Posterior cingulate gyrus (tissue), 11 donors: ENCODE measurements at places on chromosomes 3 and 15.

DNA sequence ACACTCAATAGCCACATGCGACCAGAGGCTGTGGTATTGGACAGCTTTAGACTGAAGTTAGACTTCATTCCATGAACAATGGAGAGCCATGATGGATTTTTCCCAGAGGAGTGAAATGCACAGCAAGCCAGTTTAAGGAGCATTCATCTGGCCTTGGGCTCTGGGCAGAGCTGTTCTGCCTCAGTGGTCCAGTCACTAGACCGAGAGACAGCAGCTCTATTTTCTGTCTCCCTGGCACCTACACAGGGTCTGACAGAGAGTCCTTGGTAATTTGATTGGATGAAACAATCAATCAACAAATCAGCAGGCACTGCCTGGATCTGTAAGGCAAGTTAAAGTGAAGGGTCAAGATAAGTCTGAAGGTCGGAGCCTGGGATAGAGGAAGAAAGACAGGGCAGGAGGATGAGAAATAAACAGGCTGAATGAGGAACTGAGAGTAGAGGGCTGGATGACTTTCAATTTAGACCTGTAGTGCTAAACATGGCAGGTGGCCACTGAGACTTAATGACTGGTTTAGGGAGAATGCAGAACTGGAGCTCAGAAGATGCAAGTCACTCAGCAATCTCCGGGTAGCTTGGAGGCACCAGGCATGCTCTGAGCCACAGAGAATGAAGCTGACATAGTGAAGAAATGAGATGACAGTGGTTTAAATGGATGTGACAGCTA, 98.5 kb upstream of the SLC25A36 start:
- no peak for DNase-seq

DNA sequence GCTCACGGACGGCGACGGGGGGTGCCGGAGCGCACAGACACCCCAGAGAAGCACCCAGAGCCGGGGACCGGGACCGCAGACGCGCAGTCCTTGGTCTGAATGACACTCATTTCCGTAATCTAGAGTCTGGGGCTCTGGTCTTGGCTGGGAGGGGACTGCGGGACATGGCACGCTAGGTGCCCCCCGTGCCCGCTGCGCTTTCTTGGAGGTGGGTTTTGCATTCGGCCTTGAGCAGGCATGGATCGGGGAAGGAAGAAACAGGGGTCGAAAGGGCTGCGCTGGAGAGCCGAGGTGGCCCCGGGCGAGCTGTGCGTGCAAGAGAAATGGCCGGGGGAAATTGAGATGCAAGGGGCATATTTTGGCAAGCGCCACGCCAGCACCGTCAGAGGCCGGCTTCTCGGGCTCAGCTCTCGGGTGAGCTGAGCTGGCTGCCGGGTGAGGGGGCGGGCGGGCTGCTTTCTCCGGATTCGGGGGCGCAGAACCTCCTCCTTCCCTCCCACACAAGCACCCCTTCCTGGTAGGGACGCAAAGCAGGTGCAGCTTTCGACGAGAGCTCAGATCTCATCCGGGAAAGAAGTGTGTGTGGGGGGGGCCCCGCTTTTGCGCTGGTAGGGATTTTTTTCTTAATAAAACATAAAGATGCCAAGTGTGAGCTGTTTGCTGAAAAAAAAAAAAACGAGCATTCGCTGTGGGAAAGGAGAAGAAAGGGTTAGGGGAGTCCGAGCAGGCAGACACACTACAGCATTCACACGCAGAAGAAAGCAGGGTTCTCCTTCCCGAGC, 963 bp upstream of the NTRK3 start:
- peak; percentile 72 for DNase-seq

- peak; percentile 42 for DNase-seq
These were observed 76.9 kb upstream of the ABI3BP start for GRCh38 chr3:101069901-101070798.

DNA sequence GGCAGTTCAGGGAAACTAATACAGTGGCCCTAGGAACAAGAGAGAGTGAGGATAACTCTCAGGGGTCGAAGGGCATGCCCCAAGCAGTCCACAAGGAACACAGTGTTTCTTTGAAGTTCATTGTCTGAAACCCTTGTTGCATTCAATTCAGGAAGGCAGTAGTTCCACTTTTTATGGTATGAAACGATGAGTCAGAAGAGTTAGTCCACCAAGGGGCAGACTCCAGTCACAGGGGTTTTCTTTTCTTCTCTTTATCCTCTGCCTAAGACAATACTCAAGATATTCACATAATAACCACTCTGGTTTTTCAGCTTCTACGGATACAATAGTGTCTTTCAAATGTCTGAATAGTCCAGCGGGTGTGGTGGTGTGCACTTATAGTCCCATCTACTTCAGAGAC, 23.7 kb upstream of the TICRR start:
- DNase-seq: no peak

GRCh38 chr3:183688874-183689273, 8.7 kb upstream of the YEATS2 start:
- no peak for DNase-seq

- no peak for DNase-seq
These were observed 16.9 kb downstream of the ABHD2 start for GRCh38 chr15:89105147-89105546.

GRCh38 chr3:177724020-177724638, 526.8 kb upstream of the TBL1XR1 start:
- DNase-seq: peak; percentile 43

- no peak for DNase-seq
These were observed 2.2 kb upstream of the KPNA1 start for GRCh38 chr3:122516846-122517360.

DNA sequence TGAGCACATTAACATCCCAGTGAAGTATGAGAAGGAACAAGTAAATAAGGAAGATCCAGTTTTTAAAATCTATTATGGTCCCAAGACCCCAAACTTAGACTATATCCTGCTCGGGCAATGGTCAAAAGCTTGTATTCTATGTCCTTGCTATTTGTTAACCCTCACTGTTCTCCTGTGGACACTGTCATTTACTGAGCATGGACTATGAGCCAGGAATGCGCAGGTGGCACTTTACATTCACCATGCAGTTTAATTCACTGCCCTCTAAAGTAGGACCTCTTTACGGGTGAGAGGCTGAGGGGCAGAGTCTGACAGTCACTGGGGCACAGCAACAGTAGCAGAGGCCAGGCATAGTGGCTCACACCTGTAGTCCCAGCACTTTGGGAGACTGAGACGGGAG, 28.6 kb downstream of the SPATA12 start:
- no peak for DNase-seq

- DNase-seq: no peak
These were observed 1.7 kb downstream of the SLCO3A1 start for GRCh38 chr15:91855241-91855640.

- no peak for DNase-seq
These were observed 68.4 kb downstream of the MTHFS start for GRCh38 chr15:79828447-79828846.

DNA sequence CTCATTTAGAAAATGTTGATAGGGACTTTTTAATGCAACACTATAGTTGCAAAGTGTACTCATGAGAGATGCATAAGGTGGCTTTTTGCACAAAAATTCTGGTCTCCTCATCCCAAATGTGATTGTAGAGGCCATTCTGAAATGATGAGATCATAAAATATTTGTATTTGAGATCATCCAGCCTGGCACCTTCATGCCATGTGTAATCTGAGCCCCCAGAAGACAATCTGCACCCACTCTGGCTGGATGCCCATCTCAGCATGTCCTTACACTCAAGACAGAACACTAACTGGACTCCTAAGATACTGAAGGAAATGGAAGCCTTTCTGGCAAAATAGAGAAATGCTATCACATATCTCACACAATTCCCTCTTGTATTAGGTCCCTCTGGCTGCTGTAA, 49.2 kb downstream of the SLC7A14 start:
- DNase-seq: no peak

DNA sequence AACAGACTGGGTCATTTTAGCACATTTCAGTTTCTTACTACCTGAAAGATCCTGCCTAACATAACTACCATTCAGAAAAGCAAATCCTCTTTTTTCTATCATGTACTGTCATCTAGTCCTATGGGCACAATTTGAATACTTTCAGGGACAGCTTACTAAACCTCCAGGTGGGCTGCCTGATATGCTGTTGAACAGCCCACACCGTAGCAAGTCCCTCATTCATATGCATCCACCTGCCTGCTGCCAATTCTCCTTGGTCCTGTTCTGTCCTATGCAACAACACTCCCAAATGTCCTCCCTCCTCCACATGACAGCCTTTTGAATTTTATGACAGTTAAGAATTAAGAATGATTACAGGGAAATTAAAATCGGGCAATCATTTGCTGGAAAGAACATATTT, 137.9 kb downstream of the KCNAB1 start:
- no peak for DNase-seq
